Posterior cingulate gyrus (tissue), 11 donors: ENCODE measurements at places on chromosomes 12 and 14.

DNA sequence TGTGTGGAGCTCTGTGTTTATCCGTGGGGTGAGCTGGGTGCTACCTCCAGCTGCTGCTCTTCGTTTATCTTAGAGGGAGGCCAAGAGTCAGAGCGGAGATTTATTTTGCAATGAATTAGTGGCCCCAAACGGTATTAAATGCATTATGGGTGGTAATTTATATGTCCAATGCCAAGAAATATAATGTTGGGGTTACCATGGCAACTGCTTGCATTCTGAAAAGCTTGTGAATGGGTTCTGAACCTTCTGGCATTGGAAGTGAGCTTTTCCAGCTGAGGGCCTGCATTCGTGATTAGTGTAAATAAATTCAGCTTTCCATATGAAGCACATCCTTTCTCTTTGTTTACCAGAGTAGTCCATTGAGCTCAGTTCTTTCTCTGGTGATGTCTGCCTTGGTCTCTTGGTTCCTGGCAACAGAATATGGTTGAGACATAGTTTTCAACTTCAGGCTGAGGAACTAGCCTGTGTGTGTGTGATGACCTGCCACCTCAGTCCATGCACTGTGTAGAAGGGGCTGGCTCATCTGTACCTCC is 51.8 kb downstream of the TRAF3 start:
- DNase-seq, result no peak

- peak; percentile 89 for DNase-seq
Measured at GRCh38 chr12:122350141-122350848, 72.2 kb downstream of the CLIP1 start.

- DNase-seq, result peak; percentile 35
Measured at GRCh38 chr14:71438684-71439083, 493.5 kb upstream of the RGS6 start.

GRCh38 chr12:44817687-44818086 is 58.4 kb downstream of the NELL2 start:
- DNase-seq, result no peak

- no peak for DNase-seq
Measured at GRCh38 chr12:23888396-23889068, 60.9 kb downstream of the SOX5 start.

GRCh38 chr12:45518291-45519235 is 210.9 kb upstream of the ARID2 start:
- DNase-seq, result no peak

DNA sequence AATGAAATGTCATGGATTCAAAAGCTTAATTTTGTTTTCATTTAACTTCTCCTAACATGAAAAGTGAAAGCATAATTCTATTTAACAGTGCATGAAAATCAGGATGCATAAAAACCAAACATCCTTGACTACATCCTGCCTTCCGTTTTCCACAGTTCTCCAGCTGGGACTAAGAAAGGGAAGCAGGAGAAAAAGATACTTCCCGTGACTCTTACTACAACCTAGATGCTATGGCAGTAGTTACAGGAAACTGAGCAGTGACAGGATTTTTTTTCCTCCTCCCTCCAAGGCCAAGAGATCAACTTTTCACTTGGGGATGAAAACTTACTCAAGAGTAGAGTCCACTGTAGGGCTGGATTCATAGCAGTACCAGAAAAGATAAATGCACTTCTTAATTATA is 2.6 kb downstream of the EXOC5 start:
- no peak for DNase-seq

DNA sequence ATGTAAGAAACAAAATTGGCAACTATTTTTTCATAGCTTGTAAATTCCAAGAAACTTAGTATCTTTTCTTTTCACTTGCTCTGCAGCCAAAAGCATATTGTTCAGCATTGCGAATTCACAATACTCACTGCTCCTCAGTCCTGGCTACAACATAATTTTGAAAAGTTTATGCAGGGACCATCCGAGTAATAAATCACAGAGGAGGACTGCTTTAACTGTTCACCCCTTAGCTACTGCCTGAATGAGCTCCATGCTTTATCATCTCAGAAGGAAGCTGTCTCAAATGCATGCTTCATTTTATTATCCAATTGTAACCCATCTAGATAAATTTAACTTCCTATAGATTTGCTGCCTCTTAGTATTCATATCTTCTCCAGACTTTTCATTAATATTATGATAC is 827.8 kb downstream of the DIO2 start:
- DNase-seq, result no peak

DNA sequence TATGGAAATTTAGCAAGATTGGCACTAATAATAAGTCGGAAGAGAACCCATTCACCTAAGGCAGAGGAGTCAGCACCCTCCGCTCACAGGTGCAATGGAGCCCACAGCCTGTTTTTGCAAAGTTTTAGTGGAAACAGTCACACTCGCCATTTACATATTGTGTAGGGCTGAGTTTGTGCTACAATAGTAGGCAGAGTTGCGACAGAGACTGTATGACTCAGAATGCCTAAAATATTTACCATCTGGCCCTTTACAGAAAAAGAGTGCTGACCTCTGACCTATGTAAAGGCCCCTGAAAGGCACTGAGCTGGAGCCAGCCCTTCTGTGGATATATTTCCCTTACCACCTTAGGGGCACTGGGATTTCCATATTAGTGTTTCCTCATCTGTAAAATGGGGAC is 79.0 kb downstream of the PRIMA1 start:
- DNase-seq, result no peak

DNA sequence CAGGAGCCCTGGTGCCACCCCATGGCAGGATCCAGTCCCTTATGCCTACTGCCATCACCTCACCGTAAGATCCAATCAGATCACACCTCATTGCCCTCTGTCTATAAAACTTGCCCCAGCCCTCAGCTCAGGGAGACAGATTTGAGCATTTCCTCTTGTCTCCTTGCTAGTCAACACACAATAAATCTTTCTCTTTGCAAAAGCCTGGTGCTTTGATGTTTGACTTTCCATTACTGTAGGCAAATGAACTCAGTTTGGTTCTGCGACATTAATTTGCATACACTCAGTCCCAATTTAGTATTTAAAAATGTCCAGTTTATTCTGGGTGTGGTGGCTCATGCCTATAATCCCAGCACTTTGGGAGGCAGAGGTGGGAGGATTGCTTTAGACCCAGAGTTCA is 188.4 kb downstream of the AEBP2 start:
- DNase-seq, result no peak

DNA sequence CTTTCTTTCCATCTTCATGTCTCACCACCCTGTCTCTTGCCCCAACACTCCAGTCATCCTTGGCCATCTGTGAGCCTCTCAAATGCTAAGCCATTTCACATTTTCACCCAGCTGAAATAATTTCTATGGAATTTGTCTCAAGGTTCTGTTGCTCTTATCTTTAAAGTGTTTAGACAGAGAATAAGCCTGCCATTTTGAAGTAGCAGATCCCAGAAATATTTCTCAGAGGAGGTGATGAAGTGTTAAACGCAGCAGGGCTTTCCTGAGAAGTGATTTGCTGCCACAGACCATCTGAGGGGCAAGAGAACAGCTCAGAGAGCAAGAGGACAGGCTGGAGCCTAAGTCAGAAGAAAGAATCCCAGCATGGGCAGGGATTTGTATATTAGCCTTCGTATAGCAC is 71.6 kb upstream of the CLMN start:
- no peak for DNase-seq

GRCh38 chr12:632102-632696 is 31.0 kb downstream of the NINJ2 start:
- no peak for DNase-seq

- no peak for DNase-seq
Measured at GRCh38 chr14:96091149-96091693, 52.1 kb downstream of the C14orf132 start.

- no peak for DNase-seq
Measured at GRCh38 chr12:21989819-21990412, 48.7 kb upstream of the ABCC9 start.

DNA sequence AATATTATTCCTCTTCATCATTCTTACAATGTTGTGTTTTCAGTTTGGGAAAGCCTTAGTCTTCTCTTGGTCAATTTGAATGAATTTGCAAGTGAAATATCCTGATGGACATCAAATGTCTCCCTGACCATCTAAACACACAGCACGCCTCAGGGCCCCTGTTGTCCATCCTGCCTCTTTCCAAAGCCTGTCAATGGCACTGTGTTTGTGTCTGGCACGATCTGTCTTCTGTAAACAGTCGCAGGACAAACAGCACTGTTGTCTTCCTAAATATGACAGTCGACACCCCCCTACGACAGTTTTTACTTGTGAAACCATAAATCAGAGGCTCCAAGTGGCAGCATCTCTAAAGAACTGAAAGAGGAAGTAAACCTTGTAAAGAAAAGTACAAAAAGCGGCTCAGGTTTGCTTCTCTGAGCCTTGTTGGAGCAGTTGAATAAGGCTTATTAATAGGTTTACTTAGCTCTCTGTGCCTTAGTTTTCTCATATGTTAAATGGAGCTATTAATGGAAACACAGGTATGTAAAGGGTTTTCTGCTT is 285.8 kb downstream of the NRXN3 start:
- peak; percentile 31 for DNase-seq

DNA sequence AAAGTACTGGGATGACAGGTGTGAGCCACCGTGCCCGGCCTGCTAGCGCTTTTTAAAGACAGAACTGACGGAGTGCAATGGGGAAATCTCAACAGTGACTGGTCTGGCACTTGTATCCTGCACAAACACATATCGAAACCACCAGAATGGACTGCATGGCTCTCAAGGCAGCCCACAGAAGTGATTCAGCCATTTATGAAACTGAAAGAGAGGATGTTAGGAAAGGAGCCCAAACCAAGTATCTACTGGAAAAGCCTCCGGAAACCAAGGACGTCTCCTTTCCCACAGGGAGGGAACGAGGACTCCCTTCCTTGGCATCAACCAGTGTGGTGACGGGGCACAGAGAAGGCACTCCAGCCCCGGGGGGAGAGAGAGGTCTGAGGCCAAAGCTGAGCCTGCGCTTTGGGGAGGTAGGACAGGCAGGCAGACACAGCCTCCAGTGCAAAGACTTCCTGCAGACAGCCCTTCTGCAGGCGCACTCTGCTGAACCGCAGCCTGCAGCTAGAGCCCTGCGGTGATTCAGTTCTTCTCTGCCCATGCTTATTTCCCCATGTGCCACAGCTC is 16.5 kb downstream of the SLC15A4 start:
- DNase-seq, result no peak

DNA sequence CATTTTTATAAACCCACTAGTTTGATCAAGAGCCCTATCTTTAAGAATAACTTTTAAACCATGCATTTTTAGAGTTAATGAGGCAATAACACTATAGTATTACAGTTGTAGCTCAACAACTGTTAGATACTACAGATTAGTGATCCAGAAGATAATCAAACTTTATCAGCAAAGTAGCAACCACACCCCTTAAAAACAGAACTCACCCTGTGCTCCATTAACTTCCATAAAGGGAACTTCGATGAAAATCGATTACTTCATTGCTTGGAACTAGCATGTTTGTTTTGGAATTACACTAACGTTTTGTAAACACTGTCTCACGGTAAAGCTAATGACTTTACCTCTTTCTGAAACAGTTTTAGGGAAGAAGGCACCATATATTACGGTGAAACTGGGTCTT is 1.4 kb downstream of the SGPP1 start:
- DNase-seq, result no peak

DNA sequence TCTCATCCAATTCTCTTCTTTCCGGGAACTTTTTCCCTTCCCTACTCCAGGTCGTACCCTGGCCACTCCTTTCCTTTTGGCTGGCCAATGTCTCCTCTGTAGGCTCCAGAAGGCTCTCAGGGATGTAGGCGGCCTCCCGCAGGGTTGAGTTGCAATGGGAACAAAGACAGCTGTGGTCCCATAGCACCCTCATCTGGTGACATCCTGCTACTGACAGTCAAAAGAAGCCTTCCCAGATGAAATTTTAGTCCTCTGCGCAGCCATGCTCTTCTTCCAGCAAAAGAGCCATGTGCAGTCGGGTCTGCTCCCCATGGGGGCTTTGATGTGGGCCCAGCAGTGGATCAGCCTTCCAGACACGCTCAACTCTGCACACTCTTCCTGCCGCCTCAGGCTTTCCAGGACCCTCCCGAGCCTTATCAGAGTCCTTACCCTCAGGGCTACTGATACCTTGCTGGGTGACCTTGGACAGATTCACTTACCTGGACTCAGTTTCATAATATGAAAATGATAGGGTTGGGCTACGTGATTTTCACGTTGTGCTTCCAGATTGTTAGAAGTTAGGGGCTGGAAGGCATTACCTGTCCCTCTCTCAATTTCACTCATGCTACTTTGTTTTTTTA is 5.5 kb upstream of the CELA1 start:
- peak; percentile 41 for DNase-seq

DNA sequence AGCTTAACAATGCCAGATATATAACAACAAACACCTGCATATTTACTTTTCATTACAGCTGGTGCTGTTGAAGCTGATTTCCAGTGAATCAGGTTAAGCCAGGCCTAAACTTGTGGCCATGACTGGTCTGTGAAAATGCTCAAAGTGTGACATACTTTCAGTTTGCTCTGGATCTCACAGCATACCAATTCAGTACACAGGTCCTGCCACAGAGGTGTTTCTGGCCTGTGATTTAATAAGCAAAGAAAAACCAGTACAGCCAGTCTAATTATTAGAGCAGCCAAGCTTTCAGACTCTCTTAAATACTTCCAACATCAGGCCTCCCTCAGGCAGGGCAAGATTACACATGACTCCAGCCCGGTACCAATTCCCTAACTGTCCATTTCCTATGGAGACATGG is 27.4 kb upstream of the TMCC3 start:
- DNase-seq, result no peak

DNA sequence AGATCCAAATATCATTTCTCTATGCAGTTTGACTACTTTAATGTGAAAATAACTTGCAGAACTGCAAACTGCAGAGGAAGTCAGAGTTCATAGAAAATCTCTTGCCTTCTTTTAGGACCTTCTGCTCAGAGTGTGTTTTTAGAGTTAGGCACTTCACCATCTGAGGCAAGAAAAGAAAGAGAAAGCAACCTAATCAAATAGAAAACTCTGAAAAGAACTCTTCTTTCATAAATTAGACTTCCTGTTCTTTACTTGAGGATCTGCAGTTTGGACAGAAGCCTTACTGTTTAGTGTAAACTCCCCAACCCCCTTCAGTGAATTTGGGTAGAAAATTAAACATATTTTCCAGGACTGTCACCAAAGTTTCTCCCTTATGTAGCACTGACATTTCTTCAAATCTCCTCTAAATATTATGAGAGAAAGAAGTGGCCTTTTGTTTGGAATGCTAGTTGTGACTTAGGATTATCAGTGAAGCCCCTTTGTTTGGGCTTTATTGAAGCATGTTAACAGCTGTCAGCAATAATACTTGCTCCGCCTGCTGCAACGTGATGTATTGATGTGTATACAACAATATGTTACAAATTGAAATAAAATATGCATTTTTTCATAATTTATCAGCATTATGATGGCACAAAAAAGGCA is 99.5 kb downstream of the PDZRN4 start:
- no peak for DNase-seq

DNA sequence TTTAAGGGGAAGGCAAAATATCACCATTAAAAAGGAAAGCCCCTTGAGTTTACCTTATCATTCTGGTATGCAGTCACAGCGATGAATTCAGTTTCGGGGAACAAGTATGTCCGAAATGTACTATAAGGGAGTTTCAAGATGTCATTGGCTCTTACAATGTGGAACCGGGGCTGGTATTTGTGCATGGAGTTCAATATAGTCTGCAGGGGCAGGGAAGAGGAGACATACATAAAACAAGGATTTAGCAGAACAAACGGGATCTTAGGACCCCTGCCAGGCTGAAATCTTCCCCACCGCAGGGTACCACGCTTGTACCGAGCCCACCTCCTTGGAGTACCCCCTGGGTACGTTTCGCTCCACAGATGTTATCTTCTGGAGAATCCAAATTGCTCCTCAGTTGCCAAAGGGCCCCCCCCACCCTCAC is 4.5 kb downstream of the TBX3 start:
- no peak for DNase-seq

GRCh38 chr14:26199590-26200370 is 398.1 kb downstream of the NOVA1 start:
- DNase-seq, result no peak

- no peak for DNase-seq
Measured at GRCh38 chr12:49843876-49844437, 1.1 kb upstream of the BCDIN3D start.
